ENCODE measurements at places on chromosomes 4 and X.

DNA sequence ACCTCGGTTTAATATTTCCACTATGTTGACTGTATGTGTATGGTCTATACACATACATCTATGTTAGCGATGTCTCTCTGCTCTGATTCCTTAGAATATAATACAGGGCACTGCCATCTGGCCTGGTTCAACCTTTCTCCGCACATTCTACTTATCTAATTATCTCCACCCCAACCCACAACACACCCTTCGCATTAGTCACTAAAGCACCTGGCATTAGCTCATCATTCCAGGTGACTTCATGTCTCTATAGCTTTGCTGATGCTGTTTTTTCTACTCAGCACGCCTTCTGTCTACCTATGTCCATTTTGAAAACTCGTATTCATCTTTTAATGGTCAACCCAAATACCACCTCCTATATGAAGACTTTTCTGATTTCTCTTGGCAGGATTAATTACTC, 425.2 kb upstream of the RASGEF1B start:
- peak; percentile 84 for DNase-seq

GRCh38 chr4:87270144-87270543, 49.7 kb upstream of the KLHL8 start:
- peak; percentile 3 for DNase-seq

DNA sequence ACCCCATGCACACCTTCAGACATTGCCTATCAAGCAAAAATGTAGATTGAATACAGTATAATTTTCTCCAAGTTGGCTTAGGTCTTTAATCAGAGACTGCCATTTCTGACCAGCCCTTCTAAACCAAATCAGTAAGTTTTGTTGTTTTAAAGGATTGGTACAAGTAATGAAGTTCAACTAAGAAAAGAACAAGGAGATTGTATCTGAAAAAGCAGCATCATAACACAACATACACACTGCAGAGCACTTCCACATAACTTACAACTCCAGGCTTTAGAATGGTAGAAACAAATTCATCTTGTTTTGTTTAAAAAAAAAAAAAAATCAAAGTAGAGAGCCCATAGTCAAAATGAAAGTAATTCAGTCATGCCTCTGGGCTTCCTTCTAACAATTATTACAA, 16.1 kb upstream of the AMBN start:
- no peak for DNase-seq

- no peak for DNase-seq
Measured at GRCh38 chrX:119475389-119476101, 7.3 kb downstream of the SLC25A5 start.

DNA sequence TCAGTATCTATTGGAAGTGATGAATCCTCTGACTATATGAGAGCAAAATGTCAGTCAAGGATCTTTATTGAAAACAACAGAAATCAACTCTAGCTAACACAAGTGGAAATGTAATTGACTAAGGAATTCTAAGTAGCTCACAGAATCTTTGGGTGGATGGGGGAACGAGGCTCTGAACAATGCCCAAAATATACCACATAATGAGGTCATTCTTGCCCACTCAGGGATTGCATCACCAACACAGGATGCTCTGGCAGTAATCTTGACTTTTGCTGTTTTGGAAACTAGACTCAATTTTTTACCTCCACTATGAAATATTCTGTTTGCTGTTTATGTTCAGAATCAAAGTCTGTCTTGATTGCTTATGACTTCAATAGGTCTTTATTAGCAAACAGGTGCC, 127.4 kb upstream of the UNC5C start:
- DNase-seq = no peak

DNA sequence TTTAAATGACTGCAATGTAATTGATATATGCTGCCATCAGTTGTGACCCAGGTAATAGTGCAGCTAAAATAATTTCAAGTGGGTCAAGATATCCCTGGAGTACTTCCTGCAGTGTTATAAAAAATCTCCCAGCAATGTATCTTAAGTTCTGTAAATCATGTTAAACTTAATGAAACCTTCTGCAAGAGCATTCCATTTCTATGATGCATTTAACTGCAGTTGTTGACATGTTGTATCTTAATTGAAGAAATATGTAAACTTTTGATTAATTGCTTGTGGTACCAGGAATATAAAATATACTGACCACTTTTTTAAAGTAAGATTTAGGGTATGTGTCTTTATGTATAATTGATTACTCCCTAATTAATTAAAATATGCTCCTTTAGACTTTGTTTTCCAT, 213.6 kb downstream of the AFF2 start:
- no peak for DNase-seq

Data from trophoblast cell (in vitro differentiated cells and primary cell).